ENCODE measurements at places on chromosomes 1 and 21. TPM values are rescaled to one million over a fixed set of nuclear protein-coding genes. Genes with fewer than 3 reads are reported as not detected.

The GPA33 gene
- polyA plus RNA-seq = 0.03 TPM

The KCND3 gene
- 2.7 TPM for polyA plus RNA-seq

The SLFNL1 gene
- polyA plus RNA-seq = 0.25 TPM

GRCh38 chr1:34186741-34187494 lies 10.2 kb downstream of the C1orf94 start:
- no peaks in the 10 kb centered on the region for H3K36me3 ChIP-seq
- no peak overlapping the region for H3K4me3 ChIP-seq
- H3K4me1 ChIP-seq = no peaks in the 10 kb centered on the region
- no peak overlapping the region for H3K27ac ChIP-seq

All from stomach (tissue), 19 donors.